ENCODE measurements at places on chromosomes 12 and 14. TPM values are rescaled to one million over a fixed set of nuclear protein-coding genes. Genes with fewer than 3 reads are reported as not detected.

The TMCC3 gene
- total RNA-seq: 9.0 TPM

The RND1 gene
- total RNA-seq: 24.9 TPM

The TAS2R50 gene
- total RNA-seq: 3.7 TPM

The SMIM41 gene
- total RNA-seq: not detected

The C12orf60 gene
- 1.6 TPM for total RNA-seq

The ARHGEF25 gene
- 38.3 TPM for total RNA-seq

The DCN gene
- 41.6 TPM for total RNA-seq

The MORN3 gene
- 3.3 TPM for total RNA-seq

The SLC10A1 gene
- total RNA-seq: not detected

The GLIPR1L2 gene
- total RNA-seq: 0.41 TPM

The KERA gene
- 1.2 TPM for total RNA-seq

The RAB2B gene
- total RNA-seq: 56.7 TPM

The CABP1 gene
- 2.0 TPM for total RNA-seq

The AKAP6 gene
- total RNA-seq: 102 TPM

The CLEC4D gene
- total RNA-seq: under 0.01 TPM

The NR2C1 gene
- total RNA-seq: 58.3 TPM

The RARG gene
- total RNA-seq: 1.6 TPM

The TDRD9 gene
- 6.5 TPM for total RNA-seq

The C14orf132 gene
- 32.6 TPM for total RNA-seq

The FAM222A gene
- 2.9 TPM for total RNA-seq

Data from frontal cortex (tissue), 4 donors.